ENCODE measurements at places on chromosomes 1 and 21.
A peak's percentile ranks its signal among the peaks of the same experiment; 100 is the strongest.

GRCh38 chr1:200890818-200891773, 3.6 kb upstream of the INAVA start:
- no peak overlapping the region for H3K27ac ChIP-seq
- no peaks in the 10 kb centered on the region for H3K4me1 ChIP-seq
- no peaks in the 10 kb centered on the region for H3K27me3 ChIP-seq
- DNase-seq = no peak
- no peaks in the 10 kb centered on the region for H3K36me3 ChIP-seq
- H3K4me3 ChIP-seq = peak overlapping the region; percentile 29

- H3K4me1 ChIP-seq = no peaks in the 10 kb centered on the region
- H3K36me3 ChIP-seq = no peaks in the 10 kb centered on the region
These were observed 8.5 kb downstream of the CYP4B1 start for GRCh38 chr1:46807046-46807972.

- H3K4me1 ChIP-seq = peaks cover 2% of the 10 kb centered on the region
- no peak for DNase-seq
- H3K27me3 ChIP-seq = no peaks in the 10 kb centered on the region
- no peaks in the 10 kb centered on the region for H3K36me3 ChIP-seq
- no peak overlapping the region for H3K4me3 ChIP-seq
- H3K27ac ChIP-seq = no peak overlapping the region
These were observed 48.8 kb upstream of the RAP1A start for GRCh38 chr1:111570781-111571181.

DNA sequence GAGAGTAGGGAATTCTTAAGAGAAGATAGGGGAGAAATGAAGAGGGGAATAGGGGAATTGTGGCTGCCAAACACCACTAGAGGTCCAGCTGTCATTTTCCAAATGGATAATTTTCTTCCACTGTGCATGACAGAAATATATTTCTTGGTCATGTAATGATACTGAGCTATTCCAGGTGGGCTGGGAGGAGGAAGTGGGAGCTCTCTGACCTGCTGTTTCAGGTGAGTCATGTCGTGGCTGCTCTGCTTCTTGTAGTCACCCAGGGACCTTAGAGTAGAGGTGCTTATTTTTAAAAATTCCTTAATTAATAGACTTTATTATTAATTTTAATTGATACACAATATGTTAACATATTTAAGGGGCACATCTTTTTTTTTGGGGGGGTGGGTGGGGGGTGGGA, 11.9 kb downstream of the PDE4B start:
- H3K27me3 ChIP-seq = no peaks in the 10 kb centered on the region
- no peaks in the 10 kb centered on the region for H3K36me3 ChIP-seq
- no peak overlapping the region for H3K4me3 ChIP-seq

DNA sequence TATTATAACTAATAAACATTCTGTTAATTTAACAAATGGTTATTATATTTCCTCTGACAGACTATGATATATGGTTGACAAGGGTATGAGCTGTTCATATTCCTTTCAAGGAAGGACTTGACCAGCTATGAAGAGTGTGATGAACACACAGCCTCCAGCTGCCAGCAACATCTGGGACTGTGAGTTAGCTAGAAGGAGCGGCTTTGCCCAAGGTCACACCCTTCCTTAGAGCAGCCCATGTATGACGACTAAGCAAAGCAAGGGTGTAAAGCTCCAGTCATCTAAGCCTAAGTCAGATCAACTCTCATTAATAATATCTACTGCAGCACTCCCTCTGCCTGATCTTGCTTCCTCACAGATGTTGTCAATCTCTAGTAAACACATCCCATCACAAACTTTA, 355.4 kb downstream of the PLPP3 start:
- no peak for DNase-seq
- no peaks in the 10 kb centered on the region for H3K27me3 ChIP-seq
- no peak overlapping the region for H3K27ac ChIP-seq
- no peaks in the 10 kb centered on the region for H3K4me1 ChIP-seq
- no peaks in the 10 kb centered on the region for H3K36me3 ChIP-seq
- no peak overlapping the region for H3K4me3 ChIP-seq

DNA sequence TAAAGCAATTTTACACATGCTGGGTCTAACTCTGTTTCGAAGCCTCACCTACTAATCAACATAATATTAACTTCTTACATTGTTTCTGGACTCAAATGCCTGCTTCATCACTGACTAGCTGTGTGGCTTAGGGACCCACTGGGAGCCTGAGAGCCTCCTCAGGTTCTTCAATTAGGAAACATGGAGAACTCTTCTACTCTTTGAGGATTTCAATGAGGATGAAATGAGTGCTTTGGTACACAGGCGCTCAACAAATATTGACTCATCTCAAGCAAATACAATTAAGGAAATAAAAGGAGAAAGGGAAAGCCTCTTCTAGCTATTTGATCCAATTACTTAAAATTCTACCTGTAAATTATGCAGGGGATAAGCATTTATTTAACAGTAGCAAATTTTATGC, 84.4 kb upstream of the JAK1 start:
- H3K4me3 ChIP-seq = no peak overlapping the region
- DNase-seq = no peak
- no peaks in the 10 kb centered on the region for H3K27me3 ChIP-seq
- no peak overlapping the region for H3K27ac ChIP-seq
- H3K4me1 ChIP-seq = peaks cover 3% of the 10 kb centered on the region
- H3K36me3 ChIP-seq = no peaks in the 10 kb centered on the region

- H3K27ac ChIP-seq = no peak overlapping the region
- H3K4me3 ChIP-seq = no peak overlapping the region
- no peaks in the 10 kb centered on the region for H3K27me3 ChIP-seq
These were observed 14.2 kb upstream of the CASQ2 start for GRCh38 chr1:115782571-115783281.

DNA sequence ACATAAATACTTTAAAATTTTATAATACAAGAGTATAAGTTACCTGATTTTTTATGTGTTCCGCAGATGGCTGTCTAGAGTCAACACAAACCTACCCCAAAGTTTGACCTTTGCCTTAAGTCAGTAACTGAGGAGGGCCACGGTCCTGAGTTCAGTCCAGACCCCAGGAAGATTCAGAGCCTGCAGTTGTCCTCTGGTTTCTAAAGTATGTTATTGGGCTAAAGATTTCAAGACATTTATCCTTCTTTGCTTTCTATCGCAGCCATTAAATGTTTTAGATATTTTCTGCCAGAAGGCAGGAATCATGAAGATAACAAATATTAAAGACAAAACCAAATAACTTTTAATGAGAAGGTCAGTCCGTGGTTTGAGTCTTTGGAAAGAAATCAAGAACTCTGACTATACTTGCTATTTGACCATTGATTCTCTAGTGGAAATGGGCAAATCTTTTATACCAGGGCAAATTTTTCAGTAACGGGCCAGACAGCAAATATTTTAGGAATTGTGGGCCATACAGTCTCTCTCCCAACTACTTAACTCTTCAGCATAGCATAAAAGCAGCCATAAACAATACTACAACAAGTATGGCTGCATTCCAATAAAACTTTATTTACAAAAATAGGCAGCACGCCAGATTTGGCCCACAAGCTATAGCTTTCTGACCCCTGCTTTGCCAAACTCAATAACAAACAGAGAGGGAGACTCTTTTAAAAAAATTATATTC, 38.0 kb upstream of the HAO2 start:
- H3K27ac ChIP-seq = no peak overlapping the region
- DNase-seq = no peak
- H3K4me3 ChIP-seq = no peak overlapping the region

DNA sequence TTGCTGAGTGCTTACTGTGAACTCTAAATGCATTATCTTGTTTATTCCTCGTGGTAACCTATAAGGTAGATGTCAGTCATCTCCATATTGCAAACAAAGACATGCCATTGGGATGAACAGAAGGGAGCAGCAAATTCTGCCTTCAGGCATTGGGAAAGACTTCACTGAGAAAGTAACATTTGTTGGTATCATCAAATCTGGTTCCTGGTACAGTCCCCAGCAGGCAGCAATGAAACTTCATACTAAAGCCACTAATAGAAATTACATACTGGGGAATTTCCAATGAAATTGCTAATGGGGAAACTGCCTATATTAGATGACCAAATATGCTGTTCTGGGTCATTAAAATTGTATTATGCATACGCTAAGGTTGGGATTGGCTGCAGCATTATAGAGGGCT, 47.3 kb upstream of the ST6GALNAC5 start:
- H3K4me3 ChIP-seq = no peak overlapping the region
- H3K27me3 ChIP-seq = no peaks in the 10 kb centered on the region
- no peak overlapping the region for H3K27ac ChIP-seq
- DNase-seq = no peak
- no peaks in the 10 kb centered on the region for H3K36me3 ChIP-seq

DNA sequence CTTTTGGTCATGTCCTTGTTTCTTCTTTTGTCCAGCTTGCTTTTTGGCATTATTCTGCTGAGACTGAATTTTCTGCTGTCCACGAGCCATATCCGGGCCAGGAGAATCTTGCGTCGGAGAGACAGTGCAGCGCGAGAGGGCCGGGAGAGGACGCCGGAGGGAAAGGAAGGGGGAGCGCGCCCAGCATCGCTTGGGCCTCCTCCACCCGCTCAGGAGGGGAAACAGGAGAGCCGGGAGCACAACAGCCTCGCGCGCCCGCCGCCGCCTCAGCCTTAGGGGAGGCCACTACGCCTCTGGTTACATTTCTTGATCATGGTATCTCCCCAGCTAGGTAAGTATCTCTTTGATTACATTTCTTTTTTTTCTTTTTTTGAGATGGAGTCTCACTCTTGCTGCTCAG, 7.4 kb upstream of the DEGS1 start:
- no peaks in the 10 kb centered on the region for H3K27me3 ChIP-seq
- H3K4me3 ChIP-seq = no peak overlapping the region
- no peaks in the 10 kb centered on the region for H3K36me3 ChIP-seq
- DNase-seq = peak; percentile 56
- no peaks in the 10 kb centered on the region for H3K4me1 ChIP-seq
- no peak overlapping the region for H3K27ac ChIP-seq

DNA sequence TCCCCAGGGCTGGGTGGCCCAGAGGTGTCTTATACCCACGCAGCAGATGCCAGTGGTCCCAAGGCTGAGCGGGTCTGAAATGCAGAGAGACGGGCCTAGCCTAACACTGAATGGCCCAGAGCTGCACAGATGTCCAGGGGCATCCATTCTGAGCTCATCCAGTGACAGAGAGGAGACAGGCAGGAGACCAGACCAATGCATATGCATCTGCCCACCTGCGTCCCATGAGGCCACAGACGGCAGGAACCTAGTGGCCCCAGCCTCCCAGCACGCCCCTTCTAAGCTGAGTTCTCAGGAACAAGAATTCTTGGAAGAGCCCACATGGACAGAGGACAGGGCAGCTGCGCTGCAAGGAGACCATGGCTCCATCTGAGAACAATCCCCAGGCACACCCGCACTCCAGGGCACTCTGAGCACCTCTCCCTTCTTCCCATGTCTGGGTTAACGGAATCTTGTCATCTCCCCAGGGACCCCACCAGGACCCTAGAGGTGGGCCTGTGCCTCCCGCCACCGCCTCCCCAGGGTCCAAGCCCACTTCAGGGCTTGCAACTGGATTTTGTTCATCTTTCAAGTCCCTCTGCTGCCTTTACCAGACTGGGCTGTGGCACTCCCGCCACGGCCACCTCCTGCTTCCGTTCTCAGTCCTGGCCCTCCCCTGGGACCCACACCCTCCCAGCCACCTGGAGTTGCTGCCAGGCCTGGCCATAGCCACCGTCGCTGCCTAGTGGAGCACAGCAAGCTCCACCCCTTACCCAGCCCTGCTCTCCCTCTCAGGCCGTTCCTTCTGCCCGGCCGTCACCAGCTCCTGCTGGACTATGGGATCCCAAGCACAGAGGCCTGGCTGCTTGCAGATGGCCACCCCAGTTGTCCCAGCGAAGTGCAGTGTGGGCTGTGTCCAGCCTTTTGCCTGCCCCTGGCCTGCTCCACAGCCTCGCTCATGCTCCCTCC, 3.3 kb downstream of the WNT3A start:
- H3K27ac ChIP-seq = no peak overlapping the region
- no peak overlapping the region for H3K4me3 ChIP-seq
- no peak for DNase-seq
